Activated CD4-positive, CD25-positive, alpha-beta regulatory T cell (primary cell): ENCODE measurements at places on chromosomes 1 and 21.

DNA sequence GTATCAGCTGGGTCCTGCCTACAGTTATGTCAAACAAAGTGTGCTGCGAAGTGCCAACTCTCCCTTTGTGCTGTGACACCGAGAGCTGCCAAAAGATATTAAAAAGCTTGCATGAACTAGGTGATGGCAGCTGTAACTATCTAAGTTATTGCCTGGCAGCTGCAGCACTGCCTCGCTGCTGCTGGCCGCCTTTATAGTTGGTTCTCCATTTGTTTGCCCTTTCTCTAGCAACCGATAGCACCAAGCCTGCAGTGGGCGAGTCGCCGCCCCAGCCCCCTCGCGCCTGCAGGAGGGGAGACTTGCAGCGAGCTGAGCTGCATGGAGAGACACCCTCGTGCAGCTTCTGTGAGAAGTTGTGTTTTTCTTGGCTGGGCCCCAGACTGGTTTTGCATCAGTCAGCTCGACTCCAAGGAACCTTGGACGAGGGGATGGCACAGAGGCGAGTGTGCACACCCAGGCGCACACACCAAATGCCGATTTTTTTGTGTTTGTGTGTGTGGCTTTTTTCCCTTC is 330.6 kb downstream of the RPS6KC1 start:
- DNase-seq = no peak

DNA sequence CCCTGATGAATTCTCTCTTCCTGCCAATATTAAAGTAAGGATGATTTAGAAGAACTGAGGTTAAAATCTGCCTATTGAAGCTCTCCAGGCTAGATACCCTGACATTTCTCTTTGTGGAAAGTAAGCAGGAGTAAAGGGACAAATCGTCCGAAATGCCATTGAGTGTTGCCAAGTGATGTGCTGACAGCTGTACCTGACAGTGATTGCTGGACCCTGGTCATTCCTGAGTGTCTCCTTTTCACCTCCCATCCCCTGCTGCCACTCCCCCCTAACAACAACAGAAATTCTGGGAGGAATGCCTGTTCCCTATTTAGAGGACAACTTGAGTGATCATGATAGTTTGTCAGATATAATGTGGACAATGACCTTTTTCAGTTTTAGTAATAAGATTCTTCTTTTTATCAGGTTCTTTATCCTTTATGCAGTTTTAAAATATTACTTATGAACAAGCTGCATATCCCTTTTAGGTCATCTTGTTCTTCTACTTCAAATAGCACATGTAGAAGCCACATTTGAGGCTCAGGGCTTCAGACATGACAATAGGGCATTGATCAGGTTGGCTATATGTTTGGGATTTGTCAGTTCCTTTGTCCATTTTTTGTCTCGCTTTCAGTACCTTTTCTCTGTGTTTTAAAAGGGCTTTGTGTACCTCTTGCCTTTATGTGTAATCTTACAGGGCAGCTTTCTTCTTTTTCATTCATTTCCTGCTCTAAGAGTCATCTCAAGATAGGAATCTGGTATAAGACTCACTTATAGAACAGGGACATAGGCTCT is 56.0 kb downstream of the ITSN1 start:
- DNase-seq = no peak

DNA sequence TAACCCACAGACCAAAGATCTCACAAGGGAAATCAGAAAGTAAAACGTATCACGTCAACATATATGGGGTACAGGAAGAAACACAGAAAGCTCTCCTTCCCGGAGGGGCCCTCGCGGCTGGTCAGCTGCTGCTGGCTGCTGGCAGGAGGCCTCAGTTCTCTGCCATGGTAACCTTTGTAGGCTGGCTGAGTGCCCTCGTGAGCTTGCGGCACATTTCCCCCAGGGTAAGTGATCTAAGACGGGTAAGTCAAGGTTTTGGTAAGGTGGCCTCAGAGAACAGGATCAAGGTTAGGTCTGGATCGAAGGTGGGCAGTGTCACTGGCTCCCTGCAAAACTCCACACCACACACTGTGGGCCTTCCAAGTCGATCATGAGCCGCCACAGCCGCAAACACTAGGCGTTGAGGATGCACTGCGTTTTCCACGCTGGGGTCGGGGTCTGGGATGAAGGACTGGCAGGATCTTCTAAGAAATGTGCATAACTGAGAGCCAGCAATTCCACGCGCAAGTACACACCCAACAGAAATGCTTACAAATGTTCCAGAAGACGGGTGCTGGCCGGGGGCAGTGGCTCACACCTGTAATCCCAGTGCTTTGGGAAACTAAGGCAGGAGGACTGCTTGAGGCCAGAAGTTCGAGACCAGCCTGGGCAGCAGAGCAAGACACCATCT is 33.9 kb downstream of the WDR4 start:
- no peak for DNase-seq

GRCh38 chr1:209808059-209808581 is 2.2 kb upstream of the IRF6 start:
- no peak for DNase-seq

- no peak for DNase-seq
Measured at GRCh38 chr1:33244809-33245186, 11.5 kb upstream of the ZNF362 start.

- no peak for DNase-seq
Measured at GRCh38 chr1:26556111-26556510, 26.6 kb downstream of the RPS6KA1 start.

DNA sequence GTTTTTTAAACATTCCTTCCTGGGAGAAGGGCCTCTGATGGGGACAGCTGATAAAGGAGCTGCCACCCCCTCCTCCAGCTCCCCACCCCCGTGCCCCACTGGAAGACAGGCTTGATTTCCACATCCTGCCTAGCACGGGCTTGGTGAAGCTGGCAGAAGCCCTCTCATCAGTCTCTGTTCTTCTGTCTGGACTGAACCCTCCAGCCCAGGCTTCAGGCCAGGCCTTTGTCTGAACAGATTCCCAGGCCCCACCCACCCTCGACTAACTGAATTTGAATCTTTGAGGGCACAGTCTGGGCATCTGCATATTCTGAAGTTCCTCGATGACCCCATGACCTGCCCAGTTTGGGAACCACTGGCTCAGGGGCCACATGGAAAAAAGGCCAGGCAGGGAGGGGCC is 75.3 kb downstream of the CD58 start:
- no peak for DNase-seq

DNA sequence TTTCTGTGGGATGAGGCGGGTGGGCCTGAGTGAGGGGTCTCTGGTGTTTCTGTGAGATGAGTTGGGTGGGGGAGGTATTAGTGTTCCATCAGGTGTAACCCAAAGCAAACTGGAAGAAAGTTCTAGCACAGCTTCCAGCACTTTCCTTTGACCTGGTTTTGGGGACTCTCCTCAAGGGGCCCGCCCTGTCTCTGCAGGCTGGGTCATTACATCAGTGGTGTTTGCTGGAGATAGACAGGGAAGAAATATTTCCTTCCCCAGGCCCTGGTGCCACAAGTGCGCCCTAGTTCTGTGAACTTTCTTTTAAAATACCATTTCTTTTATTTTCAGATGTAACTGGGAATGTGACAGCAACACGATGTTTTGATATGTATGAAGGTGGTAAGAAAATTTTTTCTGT is 16.5 kb upstream of the MX2 start:
- no peak for DNase-seq

GRCh38 chr1:176826265-176826664 is 338.2 kb downstream of the ASTN1 start:
- no peak for DNase-seq

DNA sequence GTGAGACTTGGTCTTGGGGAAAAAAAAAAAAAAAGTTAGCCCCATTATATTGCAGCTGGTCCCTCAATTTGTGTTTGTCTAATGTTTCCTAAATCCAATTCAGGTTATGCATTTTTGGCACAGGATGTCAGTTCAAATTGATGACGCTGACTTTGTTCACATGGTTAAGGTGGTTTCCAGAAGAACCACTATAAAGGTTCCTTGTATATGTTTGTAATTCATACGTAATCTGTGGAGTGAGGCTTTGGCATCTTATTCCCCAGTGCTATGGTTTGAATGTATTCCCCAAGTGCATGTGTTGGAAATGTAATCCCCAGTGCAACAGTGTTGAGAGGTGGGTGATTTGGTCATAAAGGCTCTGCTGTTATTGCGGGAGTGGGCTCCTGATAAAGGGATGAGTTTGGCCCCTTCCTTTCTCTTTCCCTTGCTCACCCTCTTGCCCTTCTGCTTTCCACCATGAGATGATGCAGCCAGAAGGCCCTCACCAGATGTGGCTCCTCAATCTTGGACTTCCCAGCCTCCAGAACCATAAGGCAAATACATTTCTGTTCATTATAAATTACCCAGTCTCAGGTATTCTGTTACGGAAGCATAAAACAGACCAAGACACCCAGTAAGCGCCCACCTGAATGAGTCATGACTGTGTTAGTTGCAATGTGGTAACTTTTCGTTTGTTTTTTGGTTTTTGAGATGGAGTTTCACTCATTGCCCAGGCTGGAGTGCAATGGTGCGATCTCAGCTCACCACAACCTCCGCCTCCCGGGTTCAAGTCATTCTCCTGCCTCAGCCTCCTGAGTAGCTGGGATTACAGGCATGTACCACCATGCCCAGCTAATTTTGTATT is 19.5 kb upstream of the HLCS start:
- DNase-seq = no peak

GRCh38 chr1:9018333-9018732 is 7.9 kb downstream of the SLC2A7 start:
- DNase-seq = no peak
